Activated CD4-positive, alpha-beta T cell treated with anti-CD3 and anti-CD28 coated beads for 36 hours (primary cell): ENCODE measurements at places on chromosomes 6 and 20.

DNA sequence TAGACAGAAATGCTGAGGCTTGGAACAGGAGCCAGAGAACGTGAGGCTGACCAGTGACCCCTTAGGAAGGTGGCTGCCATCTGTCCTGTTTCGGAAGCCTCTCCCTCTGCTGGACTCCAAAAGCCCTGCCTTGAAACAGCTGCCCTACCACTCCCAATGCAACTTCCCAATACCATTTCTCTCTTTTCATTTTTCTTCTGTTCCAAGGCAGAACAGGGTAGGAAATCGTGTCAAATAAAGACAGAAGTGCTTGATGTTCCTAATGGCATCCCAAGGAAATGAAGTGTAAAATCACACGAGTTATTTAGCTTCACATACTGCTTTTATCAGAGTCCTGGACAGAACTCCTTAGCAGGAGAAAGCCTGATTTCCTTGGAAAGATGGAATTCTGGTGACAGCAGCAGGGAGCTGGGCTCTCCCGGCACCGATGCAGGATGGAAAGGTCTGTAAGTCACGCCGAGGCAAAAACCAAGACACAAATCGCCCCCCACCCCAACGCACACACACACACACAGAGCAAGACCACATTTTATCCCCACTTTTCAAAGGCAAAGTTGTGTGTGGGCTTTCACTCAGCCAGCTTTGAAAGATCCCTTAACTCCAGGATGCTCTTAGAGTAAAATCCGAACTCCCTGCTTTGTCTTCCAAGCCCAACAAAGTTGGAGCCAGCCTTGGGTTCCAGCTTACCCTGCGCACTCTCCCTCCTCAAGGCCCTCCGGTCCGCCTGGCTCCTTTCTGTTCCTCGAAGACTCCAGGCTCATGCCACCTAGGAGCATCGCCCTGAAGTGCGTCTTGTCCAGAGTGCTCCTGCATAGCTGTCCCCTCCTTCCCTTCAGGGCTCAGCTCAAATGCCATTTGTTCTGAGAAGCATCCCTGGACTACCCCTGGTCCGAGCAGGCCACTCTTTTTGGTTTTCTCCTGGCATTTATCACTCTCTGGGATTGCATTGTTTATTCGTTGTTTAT is 11.6 kb upstream of the STX16 start:
- DNase-seq: no peak

GRCh38 chr6:168413018-168413720 is 27.8 kb upstream of the SMOC2 start:
- no peak for DNase-seq

- DNase-seq: no peak
Observed at GRCh38 chr6:96563853-96564252, 925 bp downstream of the FHL5 start.

GRCh38 chr20:6644813-6645628 is 122.5 kb upstream of the BMP2 start:
- DNase-seq: no peak

- DNase-seq: no peak
Observed at GRCh38 chr6:71457929-71458328, 169.3 kb downstream of the OGFRL1 start.

GRCh38 chr6:125814481-125814880 is 23.7 kb downstream of the NCOA7 start:
- no peak for DNase-seq

- DNase-seq: no peak
Observed at GRCh38 chr6:95489185-95489863, 88.0 kb upstream of the MANEA start.
